ENCODE measurements at places on chromosomes 2 and 18. TPM values are rescaled to one million over a fixed set of nuclear protein-coding genes. Genes with fewer than 3 reads are reported as not detected.
A peak's percentile ranks its signal among the peaks of the same experiment; 100 is the strongest.

Gene KCNK3
- not detected for total RNA-seq

Gene NCKAP1
- 214 TPM for total RNA-seq

Gene TMEM169
- 0.51 TPM for total RNA-seq

GRCh38 chr2:203732092-203732952, 25.9 kb downstream of the CD28 start:
- DNase-seq, result no peak

DNA sequence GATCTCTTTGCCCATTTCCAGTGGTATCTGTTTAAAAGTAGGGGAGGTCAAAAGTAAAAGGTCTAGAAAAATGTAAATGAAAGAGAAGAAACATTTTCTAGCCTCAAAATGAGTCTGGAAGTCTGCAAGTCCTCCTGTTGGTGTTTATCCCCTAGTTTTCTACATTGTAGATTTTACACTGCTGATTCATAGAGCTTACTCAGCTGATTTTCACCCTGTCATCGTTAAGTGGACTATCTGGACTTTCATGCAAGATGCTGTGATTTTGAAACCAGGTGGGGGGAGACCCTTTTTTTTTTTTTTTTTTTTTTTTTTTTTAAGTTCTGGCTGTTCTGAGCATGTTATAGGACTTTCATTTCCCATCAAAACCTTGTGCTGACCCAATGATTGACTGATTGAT, 10.3 kb downstream of the HOXD3 start:
- DNase-seq, result no peak

- no peak for DNase-seq
Measured at GRCh38 chr18:24669015-24669414, 208.6 kb downstream of the HRH4 start.

- no peak for DNase-seq
Measured at GRCh38 chr2:98876741-98877140, 59.3 kb downstream of the CRACDL start.

DNA sequence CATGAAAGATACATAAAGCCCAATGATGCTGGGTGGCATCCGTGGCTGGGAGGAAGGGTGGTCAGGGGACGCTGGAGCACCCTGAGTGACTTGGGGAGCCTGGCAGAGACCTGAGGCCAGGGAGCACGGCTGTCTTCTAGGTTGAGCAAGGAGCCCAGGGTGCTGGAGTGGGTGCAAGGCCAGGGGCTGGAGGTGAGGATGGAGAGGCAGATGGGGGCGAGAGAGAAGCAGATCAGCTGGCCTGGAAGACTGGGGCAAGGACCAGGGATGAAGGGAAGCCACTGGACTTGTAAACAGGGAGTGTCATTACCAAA, 52.2 kb downstream of the FAM178B start:
- DNase-seq, result no peak

DNA sequence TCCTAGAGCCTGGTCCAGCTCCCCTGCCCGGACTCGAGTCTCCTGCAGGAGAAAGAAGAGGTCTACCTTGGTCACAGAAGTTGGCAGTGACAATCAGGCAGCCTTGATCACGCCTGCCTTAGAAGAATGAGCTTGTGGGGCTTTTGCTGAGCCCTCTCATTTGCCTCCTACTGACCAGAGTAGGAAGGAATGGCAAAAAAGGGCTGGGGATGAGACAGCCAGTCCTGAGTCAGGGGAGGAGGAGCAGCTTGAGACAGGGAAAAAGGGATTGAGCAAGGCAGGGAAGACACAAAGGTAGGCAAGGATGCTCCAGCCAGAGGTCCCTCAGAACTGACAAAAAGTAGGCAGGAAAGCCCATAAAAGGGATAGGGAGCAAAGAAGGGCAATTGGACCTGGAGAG, 6.0 kb downstream of the WDR54 start:
- peak; percentile 50 for DNase-seq

All from bronchial epithelial cell (primary cell).